Neural progenitor cell (in vitro differentiated cells): ENCODE measurements at places on chromosomes 12 and 14.

- no peak for DNase-seq
Measured at GRCh38 chr12:132493482-132494178, 3.7 kb downstream of the FBRSL1 start.

DNA sequence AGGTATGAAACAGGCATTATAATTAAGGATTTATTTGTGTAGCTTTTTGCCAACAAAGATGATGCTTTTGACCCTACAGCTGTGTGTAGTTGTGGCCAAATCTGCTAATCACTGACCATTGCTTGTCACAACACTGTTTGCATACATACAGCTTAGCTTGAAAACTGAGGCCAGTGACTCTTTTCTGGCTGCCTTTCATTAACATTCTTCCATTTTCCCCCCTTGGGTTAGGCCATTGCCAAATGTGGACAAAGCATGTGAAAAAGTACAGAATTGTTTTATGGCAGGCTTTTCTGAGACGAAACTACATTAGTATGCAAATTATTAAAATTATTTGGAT lies 263.3 kb downstream of the SLC16A7 start:
- no peak for DNase-seq

GRCh38 chr14:86999036-86999435 lies 993.9 kb downstream of the GALC start:
- DNase-seq: no peak

DNA sequence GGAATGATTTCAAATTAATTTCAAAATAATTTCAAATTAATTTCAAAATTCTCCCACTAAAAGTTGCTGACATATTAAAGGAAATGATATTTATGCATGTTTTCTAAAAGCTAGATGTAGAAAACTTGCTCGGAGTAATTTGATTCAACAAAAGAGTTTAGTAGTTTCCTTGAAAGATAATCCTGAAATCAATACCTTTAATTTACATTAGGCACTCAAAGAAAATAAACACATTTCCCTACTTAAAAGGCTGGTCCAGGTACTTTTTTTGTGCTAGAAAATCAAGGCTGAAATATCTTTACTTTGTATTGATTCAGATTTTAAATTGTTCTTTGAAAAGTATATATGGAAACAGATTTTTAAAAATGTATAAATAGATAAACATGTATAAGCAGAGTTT lies 370.5 kb downstream of the RAD51B start:
- DNase-seq: no peak

DNA sequence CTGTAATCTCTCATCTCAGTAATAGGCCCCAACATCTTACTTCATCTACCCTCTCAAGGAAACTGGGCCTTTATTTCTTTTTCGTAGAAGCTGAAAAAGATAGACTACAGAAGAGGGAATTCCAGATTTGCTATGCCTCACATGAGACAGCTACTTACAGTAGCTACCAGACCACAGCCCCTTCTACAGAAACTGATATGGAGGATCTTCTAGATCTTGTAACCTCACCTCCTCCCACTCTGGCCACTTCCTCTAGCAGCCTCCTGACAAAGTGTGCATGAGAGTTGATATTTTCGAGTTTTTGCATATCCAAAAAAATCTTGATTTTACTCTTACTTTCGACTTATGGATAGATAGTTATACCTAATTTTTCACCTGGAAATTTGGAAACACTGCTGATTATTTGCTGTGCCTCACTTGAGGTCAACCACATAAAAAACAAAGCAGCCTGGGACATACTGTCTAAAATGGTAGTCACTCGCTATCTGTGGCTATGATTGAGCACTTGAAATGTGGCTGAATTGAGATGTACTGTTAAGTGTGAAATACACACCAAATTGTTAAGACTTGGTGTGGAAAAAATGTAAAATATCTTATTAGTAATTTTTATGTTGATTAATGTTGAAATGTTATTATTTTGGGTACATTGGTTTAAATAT lies 86.3 kb upstream of the NID2 start:
- no peak for DNase-seq

GRCh38 chr12:21073822-21074460 lies 57.1 kb upstream of the SLCO1B1 start:
- DNase-seq: peak; percentile 1

GRCh38 chr12:86292480-86292879 lies 36.3 kb upstream of the MGAT4C start:
- DNase-seq: no peak

DNA sequence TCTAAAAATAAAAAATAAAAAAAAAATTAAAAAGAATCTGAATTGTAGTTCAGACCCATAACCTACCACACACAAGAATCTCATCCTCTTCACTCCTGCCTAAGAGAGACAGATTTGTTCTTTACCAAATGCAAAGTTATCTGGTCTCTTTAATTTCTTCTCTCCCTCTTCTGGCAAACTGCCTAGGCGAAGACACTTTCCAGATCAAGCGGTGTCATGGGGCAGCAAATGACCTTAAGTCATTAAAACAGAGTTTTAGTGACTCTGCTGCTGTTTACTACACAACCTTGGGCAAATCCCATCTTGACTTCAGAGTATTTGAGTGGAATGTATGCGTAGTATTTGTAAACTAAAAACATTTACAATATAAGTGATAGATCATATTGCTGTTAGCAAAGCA lies 60.9 kb upstream of the NID2 start:
- DNase-seq: no peak

- no peak for DNase-seq
Measured at GRCh38 chr12:12819752-12820311, 6.7 kb downstream of the DDX47 start.

DNA sequence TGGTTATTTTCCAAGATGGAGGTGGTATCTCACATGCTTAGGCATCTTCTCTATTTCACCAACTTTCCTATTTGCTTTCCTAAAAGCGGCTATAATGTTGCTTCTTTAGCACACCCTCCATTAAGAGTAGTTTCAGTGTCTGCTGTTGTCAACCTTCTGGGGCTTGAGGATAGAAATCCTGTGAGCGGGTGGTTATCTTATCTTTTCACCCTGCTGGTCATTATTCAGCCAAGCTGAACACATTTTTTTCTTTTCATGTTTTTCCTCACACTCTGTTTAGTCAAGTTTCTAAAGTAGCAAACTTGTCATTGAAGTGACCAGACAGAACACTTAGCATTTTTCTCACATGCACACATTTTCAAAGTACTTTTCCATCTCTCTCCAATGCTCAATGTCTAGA lies 104.5 kb downstream of the SLC8A3 start:
- no peak for DNase-seq

DNA sequence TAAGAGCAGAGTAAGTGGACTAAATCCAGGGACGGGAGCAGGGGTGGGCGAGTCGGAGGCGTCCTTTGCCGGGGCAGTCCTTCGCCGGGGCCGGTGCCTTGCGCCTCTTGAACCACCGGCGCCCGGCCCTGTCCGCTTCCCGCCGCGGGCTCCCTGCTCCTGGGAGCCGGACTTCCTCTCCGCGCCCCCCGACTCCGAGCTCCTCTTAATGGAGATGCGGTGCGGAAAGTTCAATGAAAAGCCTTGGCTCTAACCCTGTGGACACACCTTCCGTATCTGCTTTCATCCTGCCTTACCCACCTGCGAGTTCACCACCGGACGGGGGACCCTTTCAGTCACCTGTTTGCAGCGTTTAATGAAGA lies 412 bp downstream of the FGFR1OP2 start:
- DNase-seq: no peak

GRCh38 chr12:59657266-59657665 lies 61.4 kb downstream of the SLC16A7 start:
- DNase-seq: no peak

- DNase-seq: no peak
Measured at GRCh38 chr14:68682166-68683103, 110.4 kb downstream of the ZFP36L1 start.

GRCh38 chr12:41442896-41443295 lies 254.8 kb downstream of the PDZRN4 start:
- DNase-seq: no peak

DNA sequence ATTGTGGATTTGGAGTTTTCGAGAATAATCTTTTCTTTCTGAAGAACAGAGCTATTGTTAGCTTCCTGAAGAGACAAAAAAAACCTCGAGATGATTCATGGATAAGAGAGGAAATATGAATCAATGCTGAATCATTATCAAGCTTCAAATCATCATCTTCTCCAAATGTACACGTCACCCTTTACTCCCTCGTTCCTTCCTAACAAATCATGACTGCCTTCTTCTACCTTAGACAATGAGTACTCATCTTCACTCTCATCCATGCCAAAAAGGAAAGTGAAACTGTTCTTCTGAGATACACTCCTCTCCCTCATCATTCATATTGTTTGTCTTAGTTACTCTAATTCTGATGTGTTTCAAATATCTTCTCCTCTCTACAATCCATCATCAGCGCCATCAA lies 1115.8 kb upstream of the ATXN7L3B start:
- DNase-seq: no peak

- no peak for DNase-seq
Measured at GRCh38 chr12:46364777-46365580, 7.6 kb downstream of the SLC38A2 start.

- DNase-seq: no peak
Measured at GRCh38 chr14:70707138-70708038, 65.7 kb downstream of the TTC9 start.

GRCh38 chr12:32398816-32399369 lies 465 bp upstream of the FGD4 start:
- no peak for DNase-seq

GRCh38 chr14:63478437-63478852 lies 64.7 kb downstream of the PPP2R5E start:
- DNase-seq: no peak

GRCh38 chr12:5960783-5961182 lies 15.7 kb upstream of the ANO2 start:
- DNase-seq: peak; percentile 36
